Activated CD4-positive, alpha-beta T cell treated with anti-CD3 and anti-CD28 coated beads for 36 hours (primary cell): ENCODE measurements at places on chromosomes 7 and 10. TPM values are rescaled to one million over a fixed set of nuclear protein-coding genes. Genes with fewer than 3 reads are reported as not detected.

GRCh38 chr7:145700488-145700887 is 416.1 kb upstream of the CNTNAP2 start:
- no peak for DNase-seq
- no peaks in the 10 kb centered on the region for H3K27me3 ChIP-seq
- H3K4me3 ChIP-seq = no peak overlapping the region
- H3K36me3 ChIP-seq = no peaks in the 10 kb centered on the region
- H3K4me1 ChIP-seq = no peaks in the 10 kb centered on the region

GRCh38 chr7:55970978-55971377 is 6.6 kb downstream of the NIPSNAP2 start:
- DNase-seq = no peak
- no peaks in the 10 kb centered on the region for H3K27me3 ChIP-seq

DNA sequence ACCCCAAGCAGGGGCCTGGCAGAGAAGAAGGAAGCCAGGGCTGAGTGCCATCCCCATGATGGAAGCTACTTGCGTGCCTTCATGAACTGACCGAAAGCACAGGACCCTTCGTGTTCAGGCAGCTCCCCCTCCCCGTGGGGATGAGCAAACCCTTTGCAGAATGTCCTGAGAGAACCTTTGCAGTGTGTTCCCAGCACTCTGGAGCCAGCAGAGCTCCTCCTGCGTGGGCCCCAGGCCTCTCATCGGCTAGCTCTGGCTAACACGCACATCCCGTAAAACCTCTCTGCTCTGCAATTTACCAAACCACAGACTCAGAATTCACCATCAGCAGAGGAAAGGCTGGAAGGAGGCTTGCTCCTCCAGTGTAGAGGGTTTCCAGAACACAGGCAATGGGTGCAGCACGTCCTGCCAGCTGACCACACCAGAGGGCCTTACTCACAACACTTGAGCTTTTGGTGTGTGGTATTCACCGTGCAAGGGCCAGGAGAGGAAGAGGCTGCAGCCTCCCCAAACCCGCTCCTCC is 3.1 kb downstream of the SH3PXD2A start:
- DNase-seq = no peak
- peaks cover 10% of the 10 kb centered on the region for H3K4me1 ChIP-seq
- H3K4me3 ChIP-seq = no peak overlapping the region
- peaks cover 34% of the 10 kb centered on the region for H3K27me3 ChIP-seq
- no peaks in the 10 kb centered on the region for H3K36me3 ChIP-seq

The PNLIP gene
- total RNA-seq = not detected

DNA sequence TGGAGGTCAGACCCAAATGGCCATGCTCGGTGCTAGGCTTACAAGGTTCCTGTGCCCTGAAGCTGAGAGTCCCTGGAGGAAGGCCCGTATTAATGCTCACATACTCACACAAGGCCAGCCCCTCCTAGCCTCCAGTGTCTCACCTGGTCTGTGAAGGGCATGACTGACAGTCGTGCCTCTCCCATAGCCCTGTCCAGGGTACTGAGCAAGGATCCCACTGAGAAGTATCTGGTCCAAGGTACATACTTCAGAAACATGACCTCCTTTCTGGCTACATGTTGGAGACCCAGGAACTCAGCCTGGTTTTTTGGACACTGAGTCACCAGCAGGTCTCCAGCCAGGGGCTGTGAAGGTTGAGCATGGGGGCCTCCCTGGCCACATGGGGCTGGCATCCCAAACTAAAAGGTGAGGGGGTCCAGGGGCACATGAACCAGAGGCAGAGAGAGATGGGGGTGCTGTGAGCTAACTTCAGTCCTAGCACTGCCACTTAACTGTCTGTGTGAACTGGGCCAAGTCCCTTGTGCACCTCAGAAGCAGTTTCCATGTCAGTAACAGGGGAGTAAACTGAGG is 17.6 kb upstream of the RASGEF1A start:
- peaks cover under 1% of the 10 kb centered on the region for H3K27me3 ChIP-seq
- H3K4me1 ChIP-seq = peaks cover 24% of the 10 kb centered on the region
- H3K36me3 ChIP-seq = no peaks in the 10 kb centered on the region
- no peak overlapping the region for H3K27ac ChIP-seq
- DNase-seq = peak; percentile 47

- H3K27me3 ChIP-seq = peaks cover 34% of the 10 kb centered on the region
- peaks cover 3% of the 10 kb centered on the region for H3K4me1 ChIP-seq
- no peak overlapping the region for H3K4me3 ChIP-seq
- no peak for DNase-seq
- H3K27ac ChIP-seq = no peak overlapping the region
- no peaks in the 10 kb centered on the region for H3K36me3 ChIP-seq
Measured at GRCh38 chr10:95755511-95756004, 405 bp upstream of the ENTPD1 start.

GRCh38 chr7:117873310-117874190 is at the start of gene CTTNBP2:
CTTNBP2 (minus strand) TSS chr7:117873441; CDS start chr7:117873415, 26 bp downstream.
- H3K4me1 ChIP-seq = peaks cover 16% of the 10 kb centered on the region
- peak; percentile 27 for DNase-seq
- H3K4me3 ChIP-seq = peak within 1 kb of the TSS; percentile 5
- H3K36me3 ChIP-seq = no peaks in the 10 kb centered on the region
- no peak within 1 kb of the TSS for H3K27ac ChIP-seq
- H3K27me3 ChIP-seq = peaks cover 42% of the 10 kb centered on the region

GRCh38 chr7:45569290-45569685 is 4.9 kb upstream of the ADCY1 start:
- no peak for DNase-seq
- no peak overlapping the region for H3K4me3 ChIP-seq
- H3K27ac ChIP-seq = no peak overlapping the region
- H3K4me1 ChIP-seq = no peaks in the 10 kb centered on the region

The FAM131B gene
- total RNA-seq = 1.8 TPM

The MLLT10 gene
- total RNA-seq = 34.1 TPM

The EVX1 gene
- not detected for total RNA-seq

- H3K36me3 ChIP-seq = no peaks in the 10 kb centered on the region
- H3K27me3 ChIP-seq = peaks cover 43% of the 10 kb centered on the region
- no peak overlapping the region for H3K4me3 ChIP-seq
- no peak overlapping the region for H3K27ac ChIP-seq
Measured at GRCh38 chr7:157688533-157689268, 351.9 kb downstream of the DNAJB6 start.

The CLDN3 gene
- not detected for total RNA-seq

DNA sequence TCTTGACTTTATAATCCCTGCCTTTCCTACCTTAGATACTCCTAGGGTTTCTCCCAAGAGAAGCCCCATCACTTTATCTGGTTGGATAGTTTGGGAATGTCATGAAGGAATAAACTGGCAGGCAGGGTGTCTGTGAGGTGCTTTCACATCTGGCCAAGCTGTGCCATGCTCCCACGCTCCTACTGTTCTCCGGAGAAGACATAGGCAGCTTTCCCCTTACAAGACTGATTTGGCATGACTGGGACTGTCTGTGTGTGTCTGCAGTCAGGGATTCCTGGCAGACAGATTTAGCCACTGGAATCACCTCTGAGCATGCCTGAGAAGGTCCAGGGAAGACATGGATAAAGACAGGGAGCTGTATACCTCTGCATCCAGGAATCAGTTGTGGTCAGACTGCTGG is 45.3 kb downstream of the HK1 start:
- H3K4me1 ChIP-seq = peaks cover 79% of the 10 kb centered on the region
- H3K27me3 ChIP-seq = no peaks in the 10 kb centered on the region
- peaks cover 43% of the 10 kb centered on the region for H3K36me3 ChIP-seq
- H3K4me3 ChIP-seq = no peak overlapping the region
- no peak overlapping the region for H3K27ac ChIP-seq

GRCh38 chr7:50821457-50822008 is 38.8 kb upstream of the GRB10 start:
- DNase-seq = no peak
- peaks cover 2% of the 10 kb centered on the region for H3K27me3 ChIP-seq
- H3K27ac ChIP-seq = no peak overlapping the region

DNA sequence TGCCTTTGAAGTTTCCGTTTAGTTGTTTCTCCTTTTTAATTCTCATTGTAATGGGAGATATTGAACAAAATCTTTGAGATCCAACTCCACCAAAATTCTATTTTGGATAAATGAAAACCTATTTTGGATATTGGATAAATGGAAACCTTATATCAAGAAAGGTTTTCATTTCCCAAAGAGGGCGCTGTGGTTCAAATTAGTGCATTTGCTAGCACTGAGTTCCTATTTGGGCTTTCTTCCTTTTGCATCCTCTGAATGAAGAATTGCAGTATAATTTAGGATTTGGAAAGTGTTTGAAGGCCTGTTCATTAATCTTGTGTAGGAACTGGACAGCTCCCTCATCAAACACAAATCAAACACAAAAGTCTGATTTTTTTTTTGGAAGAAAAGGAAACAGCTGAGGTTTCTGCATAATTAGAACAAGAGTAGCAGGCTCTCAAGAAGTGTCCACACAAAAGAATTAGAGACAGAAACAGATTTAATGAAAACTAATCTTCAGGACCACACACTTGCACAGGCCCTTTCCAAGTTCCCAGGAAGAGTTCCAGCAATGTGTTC is 80.8 kb upstream of the KLF14 start:
- peak; percentile 25 for DNase-seq
- H3K27ac ChIP-seq = no peak overlapping the region
- no peak overlapping the region for H3K4me3 ChIP-seq
- H3K4me1 ChIP-seq = no peaks in the 10 kb centered on the region

The ABCF2 gene
- 48.4 TPM for total RNA-seq

GRCh38 chr10:71263376-71263775 is 51.0 kb downstream of the UNC5B start:
- no peaks in the 10 kb centered on the region for H3K36me3 ChIP-seq
- no peak overlapping the region for H3K4me3 ChIP-seq
- no peaks in the 10 kb centered on the region for H3K27me3 ChIP-seq
- H3K4me1 ChIP-seq = no peaks in the 10 kb centered on the region

DNA sequence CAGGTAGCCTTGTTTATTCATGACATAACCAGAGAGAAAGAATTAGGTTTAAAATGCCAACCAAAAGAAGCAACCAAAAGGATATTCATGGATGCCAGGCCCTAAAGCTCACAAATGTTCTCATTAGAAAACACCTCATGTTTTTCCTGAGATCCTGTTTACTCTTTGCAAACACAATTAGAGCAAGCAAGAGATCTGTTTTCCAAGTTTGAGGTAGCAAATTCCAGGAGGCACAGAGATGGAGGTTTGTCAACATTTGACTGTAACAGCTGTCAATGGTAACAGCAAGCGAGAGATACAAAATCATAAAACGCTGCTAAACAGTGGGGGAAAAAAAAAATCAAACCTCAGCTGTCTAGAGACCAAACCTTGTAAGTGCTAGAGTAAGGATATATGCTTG is 182.2 kb downstream of the PLXDC2 start:
- H3K4me1 ChIP-seq = no peaks in the 10 kb centered on the region
- H3K27me3 ChIP-seq = no peaks in the 10 kb centered on the region
- H3K36me3 ChIP-seq = no peaks in the 10 kb centered on the region
- no peak overlapping the region for H3K27ac ChIP-seq
- DNase-seq = no peak

The PHTF2 gene
- 25.5 TPM for total RNA-seq

DNA sequence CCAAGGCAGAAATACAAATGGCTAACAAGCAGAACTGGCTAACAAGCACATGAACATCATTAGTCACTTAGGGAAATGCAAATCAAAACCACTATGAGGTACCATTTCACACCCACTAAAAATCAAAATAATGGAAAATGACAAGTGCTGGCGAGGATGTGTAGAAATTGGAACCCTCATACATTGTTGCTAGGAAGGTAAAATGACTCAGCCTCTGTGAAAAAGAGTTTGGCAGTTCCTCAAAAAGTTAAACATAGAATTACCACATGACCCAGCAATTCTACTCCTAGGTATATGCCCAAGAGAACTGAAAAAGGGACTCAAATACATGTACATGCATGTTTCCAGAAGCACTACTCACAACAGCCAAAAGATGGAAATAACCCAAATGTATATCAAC is 52.8 kb upstream of the ANAPC16 start:
- peak; percentile 25 for DNase-seq
- H3K36me3 ChIP-seq = peaks cover 33% of the 10 kb centered on the region
- H3K27ac ChIP-seq = peak overlapping the region; percentile 85
- H3K4me3 ChIP-seq = no peak overlapping the region

DNA sequence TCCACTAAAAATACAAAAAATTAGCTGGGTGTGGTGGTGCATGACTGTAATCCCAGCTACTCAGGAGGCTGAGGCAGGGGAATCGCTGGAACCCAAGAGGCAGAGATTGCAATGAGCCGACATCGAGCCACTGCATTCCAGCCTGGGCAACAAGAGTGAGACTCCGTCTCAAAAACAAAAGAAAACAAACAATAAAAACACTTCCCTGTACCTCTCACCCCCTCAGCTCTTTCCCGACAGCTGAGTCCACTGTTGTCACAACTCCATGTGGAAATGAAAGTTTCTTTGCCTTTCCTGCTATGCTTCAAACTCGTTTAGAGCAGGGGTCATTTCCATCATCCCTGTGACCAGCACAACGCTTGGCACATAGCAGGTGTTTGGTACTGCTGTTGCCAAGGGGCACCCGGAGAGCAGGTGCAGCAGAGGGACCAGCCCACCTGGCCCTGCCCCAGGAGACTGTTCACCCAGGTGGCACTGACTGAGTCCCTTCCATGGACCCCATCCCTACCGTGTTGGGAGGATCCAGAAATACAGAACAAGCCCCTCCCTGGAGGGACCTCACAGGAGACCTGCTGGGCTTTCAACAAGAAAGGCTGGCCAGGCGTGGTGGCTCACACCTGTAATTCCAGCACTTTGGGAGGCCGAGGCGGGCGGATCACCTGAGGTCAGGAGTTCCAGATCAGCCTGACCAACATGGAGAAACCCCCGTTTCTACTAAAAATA is 4.9 kb downstream of the TMEM130 start:
- no peak overlapping the region for H3K4me3 ChIP-seq
- H3K4me1 ChIP-seq = no peaks in the 10 kb centered on the region
- no peak for DNase-seq
- H3K27ac ChIP-seq = no peak overlapping the region
- no peaks in the 10 kb centered on the region for H3K36me3 ChIP-seq

GRCh38 chr7:2353936-2354185 is 766 bp upstream of the EIF3B start:
- H3K36me3 ChIP-seq = peaks cover 27% of the 10 kb centered on the region
- peak overlapping the region; percentile 99 for H3K27ac ChIP-seq
- peak; percentile 95 for DNase-seq
- H3K4me1 ChIP-seq = peaks cover 32% of the 10 kb centered on the region
- peak overlapping the region; percentile 86 for H3K4me3 ChIP-seq
- H3K27me3 ChIP-seq = no peaks in the 10 kb centered on the region

The CPA4 gene
- not detected for total RNA-seq

- H3K4me3 ChIP-seq = no peak overlapping the region
- no peaks in the 10 kb centered on the region for H3K36me3 ChIP-seq
- no peak overlapping the region for H3K27ac ChIP-seq
- H3K4me1 ChIP-seq = peaks cover 32% of the 10 kb centered on the region
- no peak for DNase-seq
Measured at GRCh38 chr7:101880282-101881054, 63.0 kb downstream of the CUX1 start.

DNA sequence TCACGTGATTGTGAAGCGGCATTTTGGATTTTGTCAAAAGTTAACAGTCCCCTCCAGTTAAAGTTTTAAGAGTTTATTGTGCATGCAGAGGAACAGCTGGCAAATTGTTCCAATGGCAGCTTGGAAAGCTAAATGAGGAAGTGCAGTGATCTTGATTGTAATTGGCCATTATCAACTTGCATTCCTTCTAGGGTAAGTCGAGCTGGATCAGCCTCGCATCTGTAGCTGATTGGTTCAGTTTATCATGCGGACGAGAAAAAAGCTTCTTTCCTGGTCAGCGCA is 566 bp downstream of the ZNF789 start:
- peaks cover 16% of the 10 kb centered on the region for H3K36me3 ChIP-seq
- peak overlapping the region; percentile 96 for H3K27ac ChIP-seq

The ADRA2A gene
- total RNA-seq = not detected

The FAM180A gene
- not detected for total RNA-seq

GRCh38 chr10:32244421-32245207 is 102.3 kb downstream of the EPC1 start:
- peaks cover 30% of the 10 kb centered on the region for H3K4me1 ChIP-seq
- peaks cover 2% of the 10 kb centered on the region for H3K27me3 ChIP-seq
- peak overlapping the region; percentile 87 for H3K27ac ChIP-seq
- H3K4me3 ChIP-seq = peak overlapping the region; percentile 7
